ENCODE measurements at places on chromosomes 16 and 17.

DNA sequence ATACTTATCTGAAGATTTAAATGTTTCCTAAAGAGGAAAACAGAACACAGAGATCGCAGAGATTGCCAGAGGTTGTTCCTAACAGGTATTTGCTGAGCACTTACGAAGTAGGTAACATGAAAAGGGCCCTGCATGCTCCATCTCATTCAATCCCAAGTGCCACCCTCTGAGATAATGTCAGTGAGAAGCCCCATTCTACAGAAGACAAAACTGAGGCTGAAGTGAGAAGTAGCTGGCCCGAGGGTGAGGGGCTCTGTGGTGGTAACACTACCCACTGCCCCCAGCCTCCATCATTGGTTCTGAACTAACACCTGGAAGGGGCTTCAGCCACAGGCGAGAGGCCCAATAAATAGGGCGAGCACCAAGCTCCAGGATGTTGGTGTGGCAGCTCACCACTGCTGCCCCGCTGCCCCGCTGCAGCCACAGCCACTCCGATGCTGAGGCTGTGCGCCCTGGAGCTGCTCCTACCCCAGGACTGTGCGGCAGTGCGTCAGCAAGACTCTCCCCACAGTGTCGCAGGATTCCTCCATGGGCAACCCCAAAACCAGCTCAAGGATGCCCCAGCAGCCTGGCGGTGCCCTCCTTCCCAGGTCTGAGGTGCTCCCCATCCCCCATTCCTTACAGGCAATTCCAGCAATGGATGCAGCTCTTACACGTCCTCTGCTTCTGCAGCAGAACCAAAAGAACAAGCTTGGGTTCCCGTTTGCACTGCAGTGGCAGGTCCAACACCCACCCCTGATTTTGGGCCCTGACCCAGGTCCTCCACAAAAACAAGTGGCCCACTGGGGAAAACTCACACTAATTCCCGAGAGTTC lies 10.3 kb downstream of the FLCN start:
- DNase-seq: no peak

DNA sequence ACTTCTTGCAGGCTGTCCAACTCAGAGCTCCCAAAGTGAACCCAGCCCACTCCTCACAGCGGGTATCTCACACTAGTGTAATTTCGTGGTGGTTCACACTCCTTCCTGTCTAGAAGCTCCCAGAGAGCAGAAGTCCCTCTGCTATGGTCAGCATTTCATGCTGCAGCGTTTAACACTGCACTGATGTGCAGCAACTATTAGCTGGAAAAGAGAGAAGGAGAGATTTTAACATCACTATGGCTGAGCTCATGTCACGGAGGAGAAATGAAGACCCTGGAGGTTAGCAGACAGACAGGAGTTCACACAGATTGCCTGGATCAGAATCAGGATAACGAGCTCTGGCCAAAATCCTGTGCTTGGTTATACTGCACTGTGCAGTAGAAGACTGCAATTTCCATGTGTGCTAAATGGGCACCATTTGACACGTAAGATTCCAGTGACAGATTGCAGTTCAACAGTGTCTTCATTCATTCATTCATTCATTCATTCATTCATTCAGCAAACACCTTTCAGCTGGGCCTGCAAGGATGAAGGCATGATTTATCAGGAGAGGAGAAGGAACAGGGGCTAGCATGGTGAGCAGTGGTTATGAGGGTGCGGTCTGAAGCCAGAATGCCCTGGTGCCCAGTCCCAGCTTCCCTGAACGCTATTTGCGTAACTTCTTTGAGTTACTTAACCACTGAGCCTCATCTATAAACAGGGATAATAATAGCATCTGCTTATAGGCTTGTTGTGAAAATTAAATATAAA lies 5.3 kb upstream of the CCL1 start:
- no peak for DNase-seq

DNA sequence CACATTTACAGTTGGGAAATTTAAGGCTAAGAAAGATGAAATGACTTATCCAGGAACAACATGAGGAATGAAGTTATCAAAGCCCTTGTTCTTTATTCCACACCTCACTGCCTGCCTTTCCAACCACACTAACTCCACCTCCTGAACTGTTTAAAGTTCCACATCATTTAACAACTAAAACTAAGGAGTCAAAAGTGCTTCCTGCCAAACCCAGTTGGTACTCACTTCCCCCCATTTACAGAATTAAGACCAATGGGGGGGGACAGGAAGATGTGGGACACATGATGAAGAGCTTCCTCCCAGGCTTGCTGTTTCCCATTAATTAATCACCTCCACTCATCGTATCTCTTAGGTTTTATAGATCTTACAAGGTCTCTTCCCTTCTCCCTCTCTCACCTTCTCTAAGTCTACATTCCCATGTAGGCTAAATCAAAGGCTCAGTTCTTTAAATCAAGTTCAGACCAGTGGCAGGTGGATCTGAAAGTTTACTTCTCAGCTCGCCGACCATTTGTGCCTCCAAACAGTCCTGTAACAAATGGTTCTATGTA lies 19.2 kb upstream of the TMEM101 start:
- no peak for DNase-seq

DNA sequence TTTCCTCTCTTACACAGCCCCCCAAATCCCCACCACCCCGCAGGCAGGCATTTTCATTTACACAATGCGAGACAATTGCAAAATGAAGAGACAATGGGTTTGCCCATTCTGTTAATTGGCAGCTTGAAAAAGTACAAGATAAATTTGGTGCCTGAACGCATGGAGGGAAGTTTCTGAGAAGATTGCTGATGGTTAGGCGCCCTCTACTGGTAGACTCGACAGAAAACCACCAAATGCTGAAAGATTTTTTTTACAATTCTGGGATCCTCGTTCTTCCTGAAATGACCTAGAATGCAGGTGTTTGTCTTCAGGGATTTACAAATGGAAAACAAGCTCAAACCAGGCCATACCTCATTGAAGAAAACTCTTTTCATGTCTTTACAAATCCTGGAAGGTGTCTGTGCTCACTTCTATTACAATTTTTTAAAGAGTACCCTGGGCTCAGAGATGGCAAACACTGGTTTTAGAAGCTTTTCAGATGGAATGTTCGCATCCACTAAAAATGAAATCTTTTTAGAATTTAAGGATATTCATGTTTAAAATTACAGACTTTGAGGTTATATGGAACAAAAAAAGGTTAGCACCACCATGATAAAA lies 338.5 kb downstream of the PMP22 start:
- DNase-seq: peak; percentile 1

- DNase-seq: no peak
Measured at GRCh38 chr17:57597531-57598453, 147.3 kb downstream of the CCDC182 start.

- DNase-seq: no peak
Measured at GRCh38 chr17:56870081-56870651, 36.2 kb downstream of the DGKE start.

DNA sequence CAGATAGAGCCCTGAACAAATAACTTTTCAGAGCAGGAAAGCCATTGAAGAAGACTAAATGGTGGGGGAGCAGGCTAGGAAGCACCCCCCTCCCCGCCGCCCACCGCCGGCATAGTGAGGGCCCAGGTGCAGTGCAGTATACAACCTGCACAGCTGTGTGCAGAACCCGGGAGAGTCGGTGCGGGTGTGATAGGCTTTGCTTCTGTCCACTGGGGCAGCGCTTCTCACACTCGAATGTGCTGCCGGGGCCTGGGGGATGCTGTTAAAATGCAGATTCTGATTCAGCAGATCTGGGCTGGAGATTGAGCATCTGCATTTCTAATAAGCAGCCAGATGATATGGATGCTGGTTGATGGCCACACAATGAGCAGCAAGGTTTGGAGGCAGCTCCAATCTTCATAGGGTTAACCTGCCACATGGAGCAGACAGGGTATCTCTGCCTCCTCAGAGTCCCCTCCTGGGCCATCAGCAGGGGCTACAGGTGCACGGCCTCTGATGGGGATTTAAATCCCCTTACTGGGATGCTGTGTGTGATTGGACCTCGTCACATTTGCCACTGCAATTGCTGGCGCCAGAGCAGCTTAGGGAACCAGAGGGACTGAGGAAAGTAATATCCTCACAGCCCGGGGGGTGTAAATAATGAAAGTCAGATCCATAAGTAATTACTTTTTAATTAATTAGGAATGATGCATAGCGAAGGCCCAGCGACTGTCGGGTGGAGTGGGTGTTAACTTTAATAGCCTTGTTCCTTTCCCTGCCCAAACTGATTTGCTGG lies 172.0 kb upstream of the RPL38 start:
- DNase-seq: no peak

- no peak for DNase-seq
Measured at GRCh38 chr16:53785044-53785443, 81.1 kb downstream of the FTO start.

GRCh38 chr16:22213801-22214200 lies 7.7 kb downstream of the EEF2K start:
- DNase-seq: no peak

DNA sequence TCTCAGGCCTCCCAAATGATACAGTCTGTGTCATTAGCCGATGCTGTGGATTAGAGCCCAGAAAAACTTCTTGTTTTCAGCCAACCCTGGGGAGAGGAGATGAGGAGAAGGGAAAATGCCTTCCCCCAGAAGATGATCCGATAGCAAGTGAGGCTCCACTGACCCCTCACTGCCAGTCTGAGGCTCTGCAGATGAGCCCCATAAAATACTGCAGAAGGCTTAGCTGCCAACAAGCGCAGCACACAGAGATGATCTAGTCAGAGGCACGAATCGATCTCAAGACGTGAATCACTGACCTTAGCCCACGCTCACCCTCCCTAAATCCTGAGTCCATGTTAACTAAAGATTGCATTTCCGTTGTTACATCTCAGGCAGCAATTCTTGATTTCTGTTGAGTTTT lies 31.5 kb downstream of the SALL1 start:
- no peak for DNase-seq

GRCh38 chr17:51840688-51841087 lies 317.8 kb downstream of the CA10 start:
- DNase-seq: no peak

DNA sequence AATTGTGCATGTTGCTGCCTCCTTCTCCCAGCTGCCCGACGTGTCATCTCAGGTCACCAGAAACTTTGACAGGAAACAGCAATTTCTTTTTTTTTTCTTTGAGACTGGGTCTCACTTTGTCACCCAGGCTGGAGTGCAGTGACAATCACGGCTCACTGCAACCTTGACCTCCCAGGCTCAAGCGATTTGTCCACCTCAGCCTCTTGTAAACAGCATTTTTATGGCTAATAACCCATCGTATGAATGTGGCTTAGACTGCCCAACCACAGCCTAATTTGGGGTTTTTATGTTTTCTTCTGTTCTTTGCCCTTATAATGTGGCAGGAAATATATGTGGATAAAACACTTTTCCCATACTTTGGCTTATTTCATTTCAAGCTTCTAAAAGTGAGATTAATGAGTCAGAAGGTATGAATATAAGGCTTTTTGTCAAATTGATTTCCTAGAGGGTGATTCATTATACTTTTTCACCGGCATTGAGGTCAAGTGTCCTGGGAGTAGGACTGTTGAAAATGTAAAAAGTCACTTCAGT lies 31.0 kb upstream of the SLC5A10 start:
- no peak for DNase-seq

- DNase-seq: no peak
Measured at GRCh38 chr17:10025976-10026901, 121.2 kb upstream of the RCVRN start.

- no peak for DNase-seq
Measured at GRCh38 chr16:49638673-49639610, 217.0 kb downstream of the ZNF423 start.

- DNase-seq: no peak
Measured at GRCh38 chr16:20411055-20411454, 1.7 kb downstream of the ACSM5 start.

DNA sequence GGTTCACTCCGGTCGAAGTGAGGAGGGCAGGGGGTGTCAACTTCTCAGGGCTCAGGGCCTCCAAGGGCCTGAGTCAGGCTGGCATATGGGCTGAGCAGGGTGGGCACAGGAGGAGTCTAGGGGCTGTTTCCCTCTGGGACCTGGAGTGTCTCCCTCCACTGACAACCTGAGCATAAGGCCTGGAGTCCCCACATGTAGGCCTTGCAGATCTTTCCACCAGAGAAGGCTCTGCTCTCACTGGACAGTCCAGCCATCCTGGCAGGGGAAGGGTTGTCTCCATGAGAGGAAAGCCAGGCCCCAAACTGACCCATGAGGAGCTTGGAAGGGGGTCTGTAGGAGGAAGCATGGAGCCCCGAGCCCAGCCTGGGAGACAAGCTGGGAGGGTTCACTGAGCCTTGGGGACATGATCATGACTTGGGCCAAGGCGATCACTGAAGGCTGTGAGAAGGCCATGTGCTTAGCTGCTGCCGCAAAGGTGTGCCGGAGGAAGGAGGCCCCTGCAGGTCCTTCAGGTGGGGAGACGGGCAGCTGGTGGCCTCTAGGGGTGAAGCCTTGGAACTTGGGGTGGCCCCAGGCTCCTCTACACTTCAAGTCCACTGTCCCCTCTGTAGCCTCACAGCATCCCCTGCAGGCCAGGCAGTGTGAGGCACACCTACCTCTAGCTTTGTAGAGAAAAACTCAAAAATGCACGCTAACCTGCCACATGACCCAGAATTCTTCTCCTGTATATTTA lies 9.9 kb downstream of the CMTM2 start:
- no peak for DNase-seq
